ENCODE measurements at places on chromosomes 1 and 21.

- no peak for DNase-seq
Measured at GRCh38 chr1:9166289-9167235, 37.7 kb upstream of the GPR157 start.

DNA sequence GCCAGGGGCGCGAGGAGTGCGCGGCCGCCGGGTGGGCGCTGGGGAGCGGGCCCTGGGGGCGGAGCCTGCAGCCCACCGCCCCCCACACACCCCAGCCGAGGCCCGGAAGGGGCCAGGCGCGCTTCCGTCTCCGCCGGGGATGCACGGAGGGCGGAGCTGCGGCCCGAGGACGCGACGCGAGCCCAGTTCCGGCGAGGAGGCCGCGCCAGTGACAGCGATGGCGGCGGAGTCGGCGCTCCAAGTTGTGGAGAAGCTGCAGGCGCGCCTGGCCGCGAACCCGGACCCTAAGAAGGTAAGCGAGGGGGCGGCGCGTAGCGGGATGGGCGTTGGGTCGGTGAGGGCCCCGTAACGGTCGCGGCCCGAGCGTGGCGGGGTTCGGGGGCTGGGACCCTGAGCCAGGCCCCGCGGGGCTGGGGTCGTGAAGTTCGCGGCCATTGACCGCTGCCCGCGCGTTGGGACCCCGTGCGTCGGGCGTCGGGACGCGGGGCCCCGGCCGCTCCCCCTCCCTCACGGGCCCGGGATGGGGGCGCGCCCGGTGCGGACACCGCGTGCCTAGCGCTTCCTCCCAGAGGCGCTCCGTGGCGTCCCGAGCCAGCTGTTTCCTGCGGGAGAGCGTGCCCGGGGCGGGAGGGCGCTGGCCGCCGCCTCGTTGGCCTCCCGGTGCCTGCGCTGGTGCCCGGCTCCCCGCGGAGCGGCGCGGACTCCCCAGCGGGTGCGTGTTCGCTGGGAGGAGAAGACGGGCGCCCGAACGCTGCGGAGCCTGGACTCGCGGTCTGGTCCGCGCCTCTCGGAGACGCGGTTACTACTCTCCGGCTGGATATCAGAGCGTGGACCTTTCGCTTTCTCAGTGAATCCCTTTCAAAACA lies at the start of gene ELOA:
ELOA (plus strand) TSS at position 185 of the 866 bp plus-strand sequence; CDS start at position 218, 33 bp downstream.
- DNase-seq, result peak; percentile 69

- no peak for DNase-seq
Measured at GRCh38 chr1:174971902-174972301, 27.8 kb upstream of the CACYBP start.

DNA sequence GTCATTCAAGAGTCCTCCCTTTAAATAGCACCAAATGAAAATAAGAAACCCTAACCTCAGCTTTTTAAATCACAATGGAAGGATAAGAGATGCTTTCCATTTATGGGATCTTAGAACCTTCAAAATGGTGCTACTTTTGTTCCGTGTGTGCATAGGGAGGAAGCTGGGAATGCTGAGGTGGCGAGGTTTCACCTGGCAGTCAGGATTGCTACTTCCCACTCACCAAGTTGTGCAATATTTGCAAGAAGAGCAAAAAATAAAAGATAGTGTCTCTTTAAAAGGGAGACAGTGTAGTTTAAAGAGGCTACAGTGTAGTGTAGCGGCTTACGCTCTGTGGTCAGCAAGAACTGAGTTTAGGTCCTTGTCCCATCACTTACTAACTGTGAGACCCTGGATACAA lies 392.4 kb upstream of the ST6GALNAC5 start:
- DNase-seq, result no peak

- DNase-seq, result no peak
Measured at GRCh38 chr1:22975694-22976093, 3.0 kb upstream of the LACTBL1 start.

DNA sequence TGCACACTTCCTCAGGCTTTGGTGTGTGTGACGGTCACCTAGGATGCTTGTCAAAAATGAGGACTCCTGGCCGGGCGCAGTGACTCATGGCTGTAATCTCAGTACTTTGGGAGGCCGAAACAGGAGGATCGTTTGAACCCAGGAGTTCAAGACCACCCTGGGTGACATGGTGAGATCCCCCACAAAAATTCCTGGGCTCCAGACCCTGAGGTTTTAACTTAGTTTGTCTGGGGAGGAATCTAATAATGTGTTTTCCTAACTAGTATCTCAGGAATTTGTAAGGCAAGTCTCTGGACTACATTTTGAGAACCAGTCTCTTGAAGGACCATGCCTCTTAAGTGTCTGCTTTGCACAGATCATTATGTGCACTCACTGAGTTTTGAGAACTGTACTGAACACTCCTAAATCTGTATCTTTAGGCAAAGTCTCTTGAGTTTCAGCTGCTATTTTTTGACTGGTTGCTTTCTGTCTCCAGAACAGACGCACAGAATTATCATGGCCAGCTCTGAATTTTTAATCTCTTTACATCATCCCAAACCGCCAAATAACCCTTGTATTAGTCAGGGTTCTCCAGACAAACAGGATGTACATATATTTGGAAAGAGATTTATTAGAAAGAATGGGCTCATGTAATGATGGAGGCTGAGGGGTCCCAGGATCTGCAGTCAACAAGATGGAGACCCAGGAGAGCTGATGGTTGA lies 45.5 kb upstream of the VANGL1 start:
- DNase-seq, result no peak

DNA sequence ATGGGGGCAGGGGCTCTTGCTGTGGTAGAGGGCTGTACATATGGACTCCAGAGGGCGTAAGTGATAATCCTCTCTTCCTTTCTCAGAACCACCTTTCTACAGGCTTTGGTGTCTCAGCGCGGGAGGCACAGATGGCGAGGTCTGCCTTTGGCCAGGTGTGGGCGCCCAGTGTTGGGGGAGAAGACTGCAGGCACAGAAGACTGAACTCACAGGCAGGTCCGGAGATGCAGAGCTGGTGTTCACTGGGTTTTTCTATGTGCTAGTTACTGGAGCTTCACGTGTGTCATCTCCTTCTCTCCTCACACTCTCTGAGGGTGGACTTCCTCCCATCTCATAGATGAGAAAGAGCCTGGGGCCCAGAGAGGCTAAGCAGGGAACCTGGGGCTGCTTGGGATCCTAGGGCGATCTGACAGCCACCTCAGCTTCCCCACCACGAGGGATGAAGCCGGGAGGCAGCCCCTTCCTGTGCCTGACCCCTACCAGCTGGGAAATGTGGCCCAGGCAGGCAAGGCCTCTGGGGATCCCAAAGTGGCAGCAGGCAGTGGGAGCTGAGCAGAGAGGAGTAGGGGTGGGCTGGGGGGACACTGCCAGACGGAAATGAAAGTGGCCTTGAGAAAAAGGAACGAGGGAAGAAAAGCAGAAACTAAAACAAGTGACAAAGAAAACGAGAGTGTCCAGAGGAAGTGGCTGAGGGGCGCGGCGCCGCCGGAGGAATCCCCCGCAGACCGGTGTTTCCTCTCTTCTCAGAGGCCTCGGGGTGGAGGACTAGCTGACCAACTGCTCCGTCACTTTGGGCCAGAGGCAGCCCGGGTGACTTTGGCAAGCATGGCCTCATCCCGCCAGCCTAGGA lies 191.6 kb downstream of the HIVEP3 start:
- DNase-seq, result peak; percentile 34

DNA sequence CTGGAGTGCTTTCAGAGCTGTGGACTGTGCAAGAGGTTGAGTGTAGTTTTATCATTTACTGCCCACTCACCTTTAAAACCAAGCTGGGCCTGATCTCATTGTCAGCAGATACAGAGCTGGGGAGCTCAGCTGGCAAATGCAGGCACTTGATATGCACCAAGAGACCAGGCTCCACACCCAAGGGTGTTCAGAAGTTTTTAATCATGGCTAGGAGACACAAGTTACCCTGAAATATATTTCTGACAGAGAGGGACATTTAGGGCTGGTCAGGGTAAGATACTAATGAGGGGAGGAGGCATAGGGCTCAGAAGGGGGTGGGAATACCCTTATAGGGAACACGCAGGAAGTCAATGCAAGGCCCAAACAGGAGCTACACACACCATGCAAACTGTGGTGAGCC lies 153.7 kb downstream of the ELAVL4 start:
- DNase-seq, result no peak

DNA sequence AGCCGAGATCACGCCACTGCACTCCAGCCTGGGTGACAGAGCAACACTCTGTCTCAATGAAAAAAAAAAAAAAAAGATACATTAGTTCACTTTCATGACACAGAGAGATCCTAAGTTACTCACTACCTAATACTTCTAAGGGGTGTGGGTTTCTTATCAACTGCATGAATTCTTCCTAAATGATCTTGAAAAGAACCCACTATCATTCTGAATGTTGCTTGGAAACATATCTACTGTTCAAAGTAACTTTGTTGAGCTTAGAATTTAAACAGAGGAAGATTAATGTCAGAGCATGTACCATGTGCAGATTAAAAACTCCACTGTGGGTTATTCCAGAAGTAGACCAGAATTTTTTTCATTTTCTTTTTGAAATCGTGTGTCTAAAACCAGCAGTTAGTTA lies 241.5 kb downstream of the LTN1 start:
- DNase-seq, result no peak

- no peak for DNase-seq
Measured at GRCh38 chr1:90074970-90075391, 80.1 kb downstream of the ZNF326 start.

DNA sequence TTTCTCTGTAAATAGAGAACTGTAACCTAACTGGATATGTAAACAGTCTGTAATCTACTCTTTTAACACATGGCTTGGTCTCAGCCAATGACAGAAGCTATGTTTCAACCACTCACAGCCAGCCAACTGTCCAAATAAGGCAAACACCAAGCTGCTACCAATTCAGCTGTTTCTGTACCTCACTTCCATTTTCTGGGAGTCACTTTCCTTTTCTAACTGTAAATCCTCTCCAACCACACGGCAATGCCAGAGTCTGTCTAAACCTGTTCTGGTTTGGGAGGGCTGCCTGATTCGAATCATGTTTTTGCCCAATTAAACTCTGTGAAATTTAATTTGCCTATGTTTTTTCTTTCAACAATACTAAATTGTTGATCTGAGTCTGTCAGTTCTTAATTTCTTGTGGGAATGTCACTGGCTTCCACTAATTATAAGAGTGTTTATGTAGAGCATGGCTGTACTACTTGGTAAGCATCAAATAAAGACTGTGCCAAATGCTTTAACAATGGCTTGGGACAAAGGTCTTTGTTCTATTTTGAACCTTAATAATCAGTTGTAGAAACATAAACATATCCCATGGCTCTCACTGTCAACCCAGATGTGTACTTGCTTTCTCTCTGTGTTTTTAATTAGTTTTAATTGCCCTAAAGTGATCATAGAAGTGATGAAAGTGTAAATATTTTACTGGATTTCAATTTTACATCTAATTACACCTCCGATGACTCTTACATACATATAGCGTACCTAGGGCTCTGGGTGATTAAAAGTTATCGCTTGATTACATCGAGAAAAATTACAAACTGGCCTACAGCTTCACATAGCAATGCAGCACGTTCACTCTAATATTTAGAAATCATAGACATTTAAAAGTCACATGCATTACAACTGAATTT lies 1144.6 kb upstream of the TMPRSS15 start:
- no peak for DNase-seq

DNA sequence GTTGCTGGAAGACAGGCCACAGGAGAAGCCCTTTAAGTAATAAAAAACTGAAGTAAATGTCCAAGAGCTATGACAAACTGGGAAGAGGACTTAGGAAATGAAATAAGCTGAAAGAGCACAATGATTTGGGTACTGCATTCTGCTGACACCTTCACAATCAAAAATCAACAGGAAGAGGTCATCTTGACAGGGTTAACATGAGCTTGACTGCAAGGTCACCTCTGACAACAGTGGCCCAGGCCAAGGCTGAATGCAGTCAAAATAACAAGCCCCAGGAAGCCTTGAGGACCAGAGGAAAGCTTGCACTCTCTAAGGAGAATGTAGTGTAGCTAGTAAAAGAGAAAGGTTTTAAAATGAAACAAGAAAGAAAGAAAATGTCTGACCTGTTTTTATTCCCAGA lies 179.3 kb downstream of the SEC16B start:
- DNase-seq, result no peak

- DNase-seq, result no peak
Measured at GRCh38 chr1:202056644-202057334, 46.4 kb downstream of the ELF3 start.

- DNase-seq, result no peak
Measured at GRCh38 chr1:90725657-90726424, 8.7 kb upstream of the BARHL2 start.

- DNase-seq, result no peak
Measured at GRCh38 chr21:41216486-41216885, 48.5 kb downstream of the BACE2 start.

DNA sequence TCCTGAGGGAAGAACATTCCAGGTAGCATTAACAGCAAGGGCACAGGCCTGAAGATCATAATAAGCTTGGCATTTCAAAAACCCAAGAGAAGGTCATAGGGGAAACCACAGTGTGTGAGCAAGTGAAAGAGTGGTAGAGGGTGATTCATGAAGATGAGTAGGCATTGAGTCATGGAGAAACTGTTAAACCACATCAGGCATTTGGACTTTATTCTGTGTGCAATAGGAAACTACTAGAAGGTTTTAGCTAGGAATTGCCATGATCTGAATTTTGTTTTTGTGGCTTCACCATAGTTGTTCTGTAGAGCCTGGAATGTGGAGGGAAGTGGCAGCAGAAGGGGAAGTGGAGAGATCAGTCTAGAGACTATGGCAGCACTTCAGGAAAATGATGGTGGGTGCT lies 359.0 kb upstream of the PTBP2 start:
- DNase-seq, result no peak

DNA sequence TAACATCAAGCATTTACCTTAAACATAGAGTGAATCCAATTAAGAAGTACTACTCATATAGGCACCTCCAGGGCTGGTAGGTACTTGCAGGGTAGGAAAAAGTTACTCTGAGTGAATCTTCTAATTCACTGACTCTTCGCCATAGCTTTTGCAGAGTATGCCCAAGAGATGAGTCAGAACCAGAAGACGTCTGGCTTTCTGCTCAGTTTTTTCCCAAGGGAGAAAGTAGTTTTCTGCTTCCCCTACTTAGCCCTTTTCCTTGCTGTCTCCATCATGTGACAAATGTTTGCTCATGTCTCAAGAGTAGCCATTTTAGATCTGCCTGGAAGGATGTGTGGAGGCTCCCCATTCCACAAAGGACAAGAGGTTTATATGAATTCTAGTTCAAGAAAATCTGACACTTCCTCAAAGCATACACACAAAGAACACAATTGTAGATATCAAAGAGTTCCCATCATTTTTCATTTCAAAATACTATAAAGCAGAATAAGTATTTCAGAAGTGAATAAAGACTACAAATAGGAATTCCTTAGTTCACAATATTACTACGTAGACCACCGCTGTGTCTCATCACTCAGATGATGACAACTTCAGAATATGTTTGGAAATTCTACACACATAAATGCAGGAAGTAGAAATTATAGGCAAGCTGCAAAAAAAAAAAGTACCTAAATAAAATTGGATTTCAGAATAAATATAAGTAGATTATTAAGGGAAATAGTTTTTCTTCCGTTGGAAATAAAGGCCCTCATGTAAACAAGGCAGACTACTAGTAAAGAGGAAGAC lies 98.5 kb downstream of the ASH1L start:
- DNase-seq, result no peak

- DNase-seq, result no peak
Measured at GRCh38 chr1:229448845-229449244, 15.0 kb upstream of the ACTA1 start.
